ENCODE measurements at places on chromosomes 4 and X. TPM values are rescaled to one million over a fixed set of nuclear protein-coding genes. Genes with fewer than 3 reads are reported as not detected.

- H3K4me1 ChIP-seq: peaks cover 26% of the 10 kb centered on the region
- no peak for DNase-seq
- no peak overlapping the region for H3K27ac ChIP-seq
- no peaks in the 10 kb centered on the region for H3K36me3 ChIP-seq
- no peak overlapping the region for H3K4me3 ChIP-seq
Measured at GRCh38 chrX:39845233-39845632, 252.5 kb downstream of the BCOR start.

DNA sequence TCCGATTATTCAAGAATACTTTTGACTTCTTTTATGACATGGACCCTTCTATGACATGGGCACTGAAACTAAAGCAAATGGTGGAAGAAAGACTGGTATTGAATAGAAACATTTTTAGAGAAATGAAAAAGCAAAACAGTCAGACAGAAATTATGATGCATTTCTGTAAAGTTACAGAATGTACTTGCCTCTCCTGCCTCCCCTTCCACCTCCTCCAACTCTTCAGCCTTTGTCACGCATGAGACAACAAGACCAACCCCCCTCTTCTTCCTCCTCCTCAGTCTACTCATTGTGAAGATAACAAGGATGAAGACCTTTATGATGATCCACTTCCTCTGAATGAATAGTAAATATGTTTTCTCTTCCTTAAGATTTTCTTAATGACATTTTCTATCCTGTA, 46.3 kb upstream of the HUWE1 start:
- no peaks in the 10 kb centered on the region for H3K27me3 ChIP-seq
- no peak overlapping the region for H3K4me3 ChIP-seq
- no peaks in the 10 kb centered on the region for H3K36me3 ChIP-seq
- no peak for DNase-seq
- no peak overlapping the region for H3K27ac ChIP-seq

- H3K27me3 ChIP-seq: no peaks in the 10 kb centered on the region
- no peak overlapping the region for H3K4me3 ChIP-seq
- peaks cover 51% of the 10 kb centered on the region for H3K4me1 ChIP-seq
Measured at GRCh38 chr4:38084877-38085711, 124.9 kb downstream of the PTTG2 start.

GRCh38 chr4:145423017-145423708, 58.5 kb upstream of the SMAD1 start:
- H3K27ac ChIP-seq: no peak overlapping the region
- no peak for DNase-seq
- H3K27me3 ChIP-seq: no peaks in the 10 kb centered on the region
- peaks cover 6% of the 10 kb centered on the region for H3K36me3 ChIP-seq

DNA sequence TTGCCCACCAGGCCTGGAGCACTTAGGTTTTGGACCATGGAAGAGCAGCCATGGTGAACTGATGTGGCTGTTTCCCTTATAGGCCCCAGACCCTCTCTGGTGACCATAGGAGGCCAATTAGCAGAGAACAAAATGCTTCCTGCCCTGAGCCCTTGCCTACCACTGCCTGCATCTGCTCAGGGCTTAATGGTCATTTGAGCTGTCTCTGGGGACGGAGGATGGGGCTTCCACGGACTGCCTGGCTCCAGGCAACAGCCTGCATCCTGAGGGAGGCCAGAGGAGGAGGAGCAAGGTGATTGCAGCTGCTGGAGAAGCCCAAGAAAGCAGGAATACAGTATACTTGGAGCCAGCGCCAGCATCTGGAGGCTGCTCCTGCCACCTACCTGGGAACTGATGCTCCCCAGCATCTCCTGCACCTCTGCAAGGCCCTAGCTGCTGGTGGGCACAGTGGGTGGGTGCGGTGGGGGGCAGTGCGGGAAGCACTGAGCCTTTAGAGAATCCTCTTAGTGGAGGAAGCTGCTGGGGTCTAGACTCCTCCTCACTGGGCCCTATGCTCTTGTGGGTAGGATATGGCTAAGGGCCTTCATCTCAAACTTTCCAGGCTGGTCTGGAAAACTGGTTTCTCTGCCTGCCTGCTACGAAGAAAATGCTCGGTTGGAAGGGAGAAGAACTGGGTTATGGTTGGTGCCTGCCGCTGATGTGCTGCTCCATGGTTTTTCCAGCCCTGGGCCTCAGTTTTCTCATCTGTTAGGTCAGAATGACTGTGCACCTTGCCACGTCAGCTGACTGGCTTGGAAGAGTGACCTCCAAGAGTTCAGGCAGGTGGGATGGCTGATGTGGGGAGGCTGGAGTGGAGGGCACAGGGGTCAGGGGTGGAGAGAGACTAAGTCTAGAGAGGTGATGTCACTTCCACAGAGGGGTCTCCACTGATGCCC, 158.8 kb upstream of the PJA1 start:
- H3K27ac ChIP-seq: no peak overlapping the region
- H3K27me3 ChIP-seq: no peaks in the 10 kb centered on the region
- H3K36me3 ChIP-seq: no peaks in the 10 kb centered on the region
- no peak overlapping the region for H3K4me3 ChIP-seq

DNA sequence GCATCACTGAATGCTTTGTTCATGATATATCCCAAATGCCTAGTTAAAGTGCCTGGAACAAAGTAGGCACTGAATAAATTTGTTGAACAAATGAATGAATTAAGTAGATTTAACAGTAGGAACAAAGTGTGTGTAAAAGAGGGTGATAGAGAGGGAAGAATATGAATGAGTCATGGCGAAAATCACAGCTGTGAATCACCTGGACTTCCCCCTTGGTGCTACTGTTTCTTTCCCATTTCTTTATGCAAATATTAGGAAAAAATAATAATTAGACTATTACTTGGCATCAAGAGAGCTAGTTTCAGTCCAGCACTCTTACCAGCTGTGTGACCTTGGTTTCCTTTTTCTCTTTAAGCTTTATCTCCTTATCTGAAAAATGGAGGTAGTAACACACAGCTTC, 9.2 kb downstream of the SPIN3 start:
- no peak for DNase-seq
- peaks cover 17% of the 10 kb centered on the region for H3K36me3 ChIP-seq
- no peaks in the 10 kb centered on the region for H3K4me1 ChIP-seq
- H3K4me3 ChIP-seq: no peak overlapping the region
- no peaks in the 10 kb centered on the region for H3K27me3 ChIP-seq
- no peak overlapping the region for H3K27ac ChIP-seq

DNA sequence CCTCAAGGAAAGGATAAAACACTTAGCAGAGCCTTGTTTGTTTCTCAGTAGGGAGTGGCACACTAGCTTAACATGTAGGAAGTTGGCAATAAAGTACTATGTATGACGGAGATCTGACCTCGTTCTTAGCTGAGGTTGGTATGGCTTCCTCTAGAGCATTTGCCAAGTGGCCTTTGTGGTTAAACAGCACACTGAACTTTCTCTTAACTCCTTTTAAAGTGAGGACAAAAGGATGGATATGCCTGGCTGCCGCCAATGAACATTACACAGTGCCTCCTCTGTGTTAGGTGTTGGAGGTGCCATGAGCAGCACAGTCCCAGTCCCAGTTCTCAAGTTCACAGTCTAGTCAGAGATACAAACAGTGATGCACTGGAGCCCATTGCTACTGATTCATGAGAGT, 54.4 kb downstream of the VGLL1 start:
- no peaks in the 10 kb centered on the region for H3K4me1 ChIP-seq
- H3K4me3 ChIP-seq: no peak overlapping the region
- no peak for DNase-seq
- H3K27ac ChIP-seq: no peak overlapping the region
- H3K27me3 ChIP-seq: no peaks in the 10 kb centered on the region

DNA sequence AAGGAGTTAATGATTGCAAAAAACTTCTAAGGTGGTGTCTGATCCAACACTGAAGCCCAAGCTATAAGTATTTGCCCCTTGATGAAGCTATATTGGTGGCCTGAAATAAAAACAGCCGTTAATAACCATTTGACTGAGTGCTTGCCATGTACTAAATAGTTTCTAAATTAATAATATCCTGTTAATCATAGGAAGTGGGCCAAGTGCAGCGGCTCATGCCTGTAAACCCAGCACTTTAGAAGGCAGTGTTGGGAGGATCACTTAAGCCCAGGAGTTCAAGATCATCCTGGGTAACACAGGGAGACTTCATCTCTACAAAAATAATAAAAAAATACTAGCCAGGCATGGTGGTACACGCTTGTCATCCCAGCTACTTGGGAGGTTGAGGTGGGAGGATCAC, 8.3 kb downstream of the NDP start:
- H3K36me3 ChIP-seq: peaks cover 9% of the 10 kb centered on the region
- no peak for DNase-seq
- no peak overlapping the region for H3K4me3 ChIP-seq
- H3K27ac ChIP-seq: no peak overlapping the region

DNA sequence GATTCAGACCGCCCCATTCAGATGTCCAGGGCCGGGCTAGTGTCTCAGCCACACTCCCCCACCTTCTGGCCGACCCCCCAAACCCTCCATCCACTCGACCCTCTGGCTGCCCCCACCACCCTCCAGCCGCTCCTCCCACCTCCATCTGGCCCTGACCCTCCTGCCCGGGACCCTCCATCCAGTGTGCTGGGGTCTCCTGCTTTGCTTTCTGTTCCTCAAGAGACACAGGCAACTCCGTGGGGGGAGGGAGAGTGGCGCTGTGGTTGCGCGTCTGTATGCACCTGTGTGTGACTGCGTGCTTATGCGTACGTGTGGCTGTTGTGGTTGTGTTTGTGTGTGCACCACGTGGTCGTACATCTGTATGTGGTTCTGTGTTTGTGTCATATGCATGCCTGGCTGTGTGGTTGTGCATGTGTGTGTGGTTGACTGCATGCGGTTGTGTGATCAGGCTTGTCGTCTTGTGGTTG, 33.3 kb downstream of the CPLX1 start:
- H3K36me3 ChIP-seq: no peaks in the 10 kb centered on the region
- peaks cover 21% of the 10 kb centered on the region for H3K27me3 ChIP-seq
- peaks cover 12% of the 10 kb centered on the region for H3K4me1 ChIP-seq

DNA sequence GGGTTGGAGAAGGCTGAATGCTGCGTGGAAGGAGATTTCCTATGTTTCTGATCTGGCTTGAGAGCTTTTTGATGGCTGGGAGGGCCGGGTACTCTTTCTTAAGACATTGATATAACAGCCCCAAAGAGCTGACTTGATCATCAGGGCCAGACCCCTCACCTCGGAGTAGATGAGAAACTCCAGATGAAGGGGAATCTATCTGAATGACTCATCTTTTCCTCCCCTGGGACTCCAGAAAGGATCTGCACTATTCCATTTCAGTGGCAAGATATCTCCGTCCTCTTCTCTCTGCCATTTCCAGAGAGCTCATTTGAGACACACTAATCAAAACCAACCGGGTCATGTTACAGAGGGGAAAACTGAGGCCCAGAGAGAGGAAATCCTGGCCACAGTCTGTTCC, 92.9 kb upstream of the MSX1 start:
- peaks cover 40% of the 10 kb centered on the region for H3K4me1 ChIP-seq
- DNase-seq: no peak
- H3K27me3 ChIP-seq: peaks cover 2% of the 10 kb centered on the region
- no peak overlapping the region for H3K4me3 ChIP-seq
- no peak overlapping the region for H3K27ac ChIP-seq

The GPRASP2 gene
- 20.9 TPM for total RNA-seq

The DDIT4L gene
- total RNA-seq: 0.14 TPM

The HS6ST2 gene
- total RNA-seq: 14.2 TPM

The NOX1 gene
- not detected for total RNA-seq

The MTMR1 gene
- 17.8 TPM for total RNA-seq

The GALNT7 gene
- 34.5 TPM for total RNA-seq

The SEPSECS gene
- total RNA-seq: 9.3 TPM

The CLIC2 gene
- 2.2 TPM for total RNA-seq

Measured in neural crest cell (in vitro differentiated cells).